ENCODE measurements at places on chromosomes 13 and 19.

DNA sequence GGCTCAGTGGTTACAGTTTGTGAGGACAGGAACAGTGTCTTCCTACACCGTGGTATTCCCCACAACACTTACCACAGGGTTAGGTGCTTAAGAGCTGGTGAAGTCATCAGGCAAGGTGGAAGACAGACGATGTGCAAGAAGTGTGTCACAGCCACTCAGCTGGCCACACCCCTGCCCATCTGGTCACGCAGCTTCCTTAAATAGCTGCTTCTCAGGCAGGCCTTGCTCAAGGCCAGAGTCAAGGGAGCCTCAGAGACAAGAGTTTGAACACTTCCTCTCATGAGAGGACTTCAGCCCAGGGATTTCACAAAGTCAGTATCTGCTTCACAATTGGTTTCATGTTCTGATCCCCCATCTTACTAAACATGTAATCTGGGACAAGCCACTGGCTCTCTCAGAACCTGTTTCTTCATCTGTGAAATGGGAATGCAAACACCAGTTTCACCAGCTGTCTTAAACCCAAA lies 80.3 kb upstream of the FRY start:
- no peak for DNase-seq

GRCh38 chr13:36355632-36356031 lies 9.4 kb upstream of the SPART start:
- no peak for DNase-seq

GRCh38 chr13:20798027-20798426 lies 24.3 kb upstream of the EEF1AKMT1 start:
- no peak for DNase-seq

DNA sequence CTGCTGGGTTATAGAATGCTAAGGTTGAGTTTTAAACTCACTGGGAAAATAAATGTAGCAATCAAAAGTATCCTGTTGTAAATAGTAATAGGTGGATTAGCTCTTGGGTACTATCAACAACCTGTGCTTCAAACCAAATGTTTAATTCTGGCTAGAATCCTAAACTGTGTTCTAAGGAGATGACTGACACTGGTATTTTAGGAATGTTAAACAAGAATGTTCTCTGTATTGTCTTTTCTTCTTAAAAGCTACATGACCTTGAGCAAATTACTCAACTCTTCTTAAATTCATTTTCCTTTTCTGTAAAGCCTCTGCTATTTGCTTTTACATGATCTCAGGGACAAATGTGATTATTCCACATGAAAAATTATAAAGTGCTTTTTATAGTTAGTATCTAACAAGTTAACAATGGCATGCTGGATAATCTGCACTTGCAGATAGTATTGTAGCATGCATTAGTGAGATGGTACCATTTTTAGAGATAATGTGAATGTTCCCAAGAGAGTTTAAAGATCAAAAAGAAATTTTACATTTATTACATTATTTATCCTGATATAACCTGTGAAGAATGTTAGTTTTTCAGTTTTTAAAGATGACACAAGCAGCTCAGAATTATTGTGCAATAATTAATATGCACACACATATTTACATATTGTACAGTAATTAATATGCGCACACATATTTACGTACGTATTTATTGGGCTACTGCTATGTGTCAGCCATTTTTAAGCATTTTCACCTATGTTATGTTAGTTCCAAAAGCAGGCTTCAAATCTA lies 13.6 kb upstream of the EPSTI1 start:
- DNase-seq: no peak

DNA sequence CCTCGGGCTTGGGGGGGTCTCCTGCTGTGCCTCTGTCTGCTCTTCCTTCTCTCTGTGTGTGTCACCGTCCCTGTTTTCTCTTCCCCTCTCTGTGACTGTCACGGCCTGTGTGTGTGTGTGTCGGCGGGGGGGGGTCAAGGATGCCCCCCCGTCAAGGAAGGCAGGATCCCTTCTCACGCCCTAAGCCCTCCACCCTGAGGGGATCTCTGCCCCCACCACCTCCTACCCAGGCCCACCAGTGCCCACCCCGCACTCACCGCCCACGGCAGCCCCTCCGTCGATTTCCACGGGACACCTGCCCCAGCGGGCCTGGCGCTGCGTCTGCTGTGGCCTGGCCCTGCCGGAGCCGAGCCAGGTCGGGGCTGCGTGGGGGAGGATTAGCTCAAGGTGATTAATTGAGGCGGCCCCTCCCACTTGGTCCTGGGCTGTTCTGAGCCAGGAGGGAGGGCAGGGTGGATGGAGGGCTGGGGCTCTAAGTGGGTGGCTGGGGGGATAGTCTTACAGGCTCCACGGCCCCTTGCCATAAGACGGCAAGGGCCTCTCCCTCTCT lies at the start of gene RAX2:
RAX2 (minus strand) TSS at position 323 of the 550 bp plus-strand sequence. CDS start 486 bp downstream, outside the sequence.
- DNase-seq: no peak

GRCh38 chr19:17347361-17347760 lies 10.0 kb downstream of the GTPBP3 start:
- no peak for DNase-seq

GRCh38 chr13:85651440-85651839 lies 147.8 kb downstream of the SLITRK6 start:
- no peak for DNase-seq

- no peak for DNase-seq
Observed at GRCh38 chr19:48591021-48591420, 15.5 kb upstream of the SPACA4 start.

- DNase-seq: no peak
Observed at GRCh38 chr19:28556371-28556770, 656.6 kb downstream of the UQCRFS1 start.

DNA sequence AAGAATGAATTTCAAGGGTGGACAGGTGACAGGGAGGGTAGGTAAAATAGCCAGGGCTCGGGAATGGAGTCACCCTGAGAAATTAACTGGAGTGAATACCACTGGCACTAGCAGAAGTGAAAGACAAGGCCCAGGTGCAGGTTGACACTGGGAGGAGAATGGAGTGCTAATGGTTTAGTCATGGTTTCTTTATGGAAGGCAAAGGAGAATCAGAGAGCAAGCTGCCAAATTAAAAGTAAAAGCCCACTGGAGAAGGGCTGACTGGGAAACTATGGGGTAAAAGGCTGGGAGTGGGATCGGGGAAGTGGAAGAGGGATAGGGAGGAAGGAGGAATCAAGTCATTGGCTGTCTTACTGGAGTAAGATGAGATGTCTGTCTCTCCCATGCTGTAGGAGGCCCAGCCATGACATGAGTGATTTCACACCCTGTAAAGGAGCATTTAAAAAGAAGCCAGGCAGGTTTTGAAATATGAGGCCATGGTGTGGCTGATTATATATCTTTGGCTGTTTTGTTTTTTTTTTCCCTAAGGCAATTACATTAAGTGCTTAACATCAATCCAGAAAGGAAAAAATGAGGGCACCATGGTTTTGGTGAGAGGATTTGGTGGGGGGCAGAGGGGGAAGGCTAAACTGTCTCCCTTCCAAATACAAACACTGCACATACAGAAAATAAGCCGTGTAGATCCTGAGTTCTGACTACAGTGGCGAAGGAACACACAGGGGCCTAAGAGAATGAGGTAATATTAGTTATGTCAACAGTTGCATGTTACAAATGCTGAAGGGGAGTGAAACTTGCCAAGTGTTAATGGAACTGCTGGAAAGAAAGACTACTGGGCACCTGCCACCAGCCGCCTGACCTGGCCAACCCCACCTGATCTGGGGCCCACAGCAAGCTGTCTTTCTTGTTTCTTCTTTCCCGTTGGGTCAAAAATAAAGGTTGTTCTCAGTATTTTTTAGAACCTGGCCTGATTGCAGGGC lies 183.5 kb upstream of the TSC22D1 start:
- peak; percentile 72 for DNase-seq

DNA sequence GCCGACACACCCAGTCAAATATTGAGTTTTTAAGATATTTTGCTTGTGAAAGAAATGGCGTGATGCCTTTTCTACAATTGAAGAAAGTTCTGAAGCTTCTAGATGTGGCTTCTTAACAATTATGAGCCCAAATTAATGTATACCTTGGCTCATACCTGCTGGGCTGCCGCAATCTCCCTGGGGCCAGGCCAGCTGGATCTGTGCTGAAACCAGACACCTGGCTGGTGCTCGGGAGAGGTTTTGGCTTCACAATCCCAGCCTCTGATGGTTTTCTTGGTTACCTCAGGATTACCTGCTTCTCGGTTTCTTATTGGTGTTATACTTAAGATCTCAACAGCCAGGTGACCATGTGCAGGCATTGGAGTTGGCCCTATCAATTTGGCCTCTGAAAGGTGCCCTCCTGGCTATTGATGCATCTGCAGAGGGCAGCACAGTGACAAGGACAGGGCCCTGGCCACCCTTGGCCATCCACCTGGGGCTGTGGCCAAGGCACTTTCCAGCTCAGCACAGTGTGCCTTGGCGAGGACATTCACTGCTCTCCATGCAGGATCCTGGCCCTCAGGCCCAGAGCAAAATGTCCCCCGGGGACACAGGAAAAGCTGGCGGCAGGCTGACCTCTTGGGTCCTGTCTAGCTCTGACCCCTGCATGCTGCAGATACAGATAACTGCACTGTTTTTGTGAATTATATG lies 305.0 kb downstream of the ZNF536 start:
- DNase-seq: no peak

GRCh38 chr13:36436811-36437210 lies 4.5 kb downstream of the CCNA1 start:
- DNase-seq: no peak

DNA sequence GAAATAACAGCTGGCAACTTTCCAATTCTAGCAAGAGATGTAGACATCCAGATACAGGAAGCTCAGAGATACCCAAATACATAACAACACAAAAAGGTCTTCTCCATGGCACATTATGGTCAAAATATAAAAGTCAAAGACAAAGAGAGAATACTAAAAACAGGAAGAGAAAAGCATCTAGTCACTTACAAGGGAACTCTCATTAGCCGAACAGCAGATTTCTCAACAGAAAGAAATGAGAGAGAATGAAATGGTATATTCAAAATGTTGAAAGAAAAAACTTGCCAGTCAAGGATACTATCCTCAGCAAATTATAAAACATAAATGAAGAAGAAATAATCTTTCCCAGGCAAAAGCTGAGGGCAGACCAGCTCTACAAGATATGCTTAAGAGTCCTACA lies 12.4 kb downstream of the ZNF780A start:
- DNase-seq: no peak

GRCh38 chr13:113275387-113275786 lies 21.7 kb upstream of the LAMP1 start:
- peak; percentile 50 for DNase-seq

- DNase-seq: no peak
Observed at GRCh38 chr13:109361562-109362289, 424.7 kb downstream of the IRS2 start.
